ENCODE measurements at places on chromosomes 5 and 9. TPM values are rescaled to one million over a fixed set of nuclear protein-coding genes. Genes with fewer than 3 reads are reported as not detected.

- no peaks in the 10 kb centered on the region for H3K4me1 ChIP-seq
- H3K4me3 ChIP-seq: no peak overlapping the region
- no peak overlapping the region for H3K27ac ChIP-seq
These were observed 75.6 kb upstream of the SPRY4 start for GRCh38 chr5:142400415-142400814.

FGD3 gene
- total RNA-seq: 56.5 TPM

GRCh38 chr9:135139366-135139959 is 52.0 kb downstream of the OLFM1 start:
- H3K4me1 ChIP-seq: no peaks in the 10 kb centered on the region
- no peak for DNase-seq
- no peaks in the 10 kb centered on the region for H3K36me3 ChIP-seq
- no peak overlapping the region for H3K4me3 ChIP-seq
- H3K27ac ChIP-seq: no peak overlapping the region

DNA sequence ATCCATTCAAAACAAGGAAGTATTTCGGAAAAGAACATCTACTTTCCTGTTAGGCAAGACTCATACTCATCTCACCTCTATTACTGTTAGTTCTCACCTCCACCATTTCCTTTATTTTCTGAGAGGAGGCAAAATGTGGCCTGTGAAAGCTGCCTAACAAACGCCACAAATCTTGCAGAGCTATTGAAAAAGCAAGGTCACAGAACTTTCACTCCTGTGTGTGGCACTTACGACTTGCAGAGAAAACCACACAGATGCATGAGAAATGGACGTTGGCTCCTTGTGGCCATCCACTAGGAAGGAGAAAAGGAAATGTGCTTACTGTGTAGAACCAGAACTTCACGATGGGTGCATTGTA is 195.8 kb upstream of the KLF9 start:
- H3K27me3 ChIP-seq: no peaks in the 10 kb centered on the region
- no peaks in the 10 kb centered on the region for H3K4me1 ChIP-seq
- no peaks in the 10 kb centered on the region for H3K36me3 ChIP-seq
- no peak for DNase-seq

DNA sequence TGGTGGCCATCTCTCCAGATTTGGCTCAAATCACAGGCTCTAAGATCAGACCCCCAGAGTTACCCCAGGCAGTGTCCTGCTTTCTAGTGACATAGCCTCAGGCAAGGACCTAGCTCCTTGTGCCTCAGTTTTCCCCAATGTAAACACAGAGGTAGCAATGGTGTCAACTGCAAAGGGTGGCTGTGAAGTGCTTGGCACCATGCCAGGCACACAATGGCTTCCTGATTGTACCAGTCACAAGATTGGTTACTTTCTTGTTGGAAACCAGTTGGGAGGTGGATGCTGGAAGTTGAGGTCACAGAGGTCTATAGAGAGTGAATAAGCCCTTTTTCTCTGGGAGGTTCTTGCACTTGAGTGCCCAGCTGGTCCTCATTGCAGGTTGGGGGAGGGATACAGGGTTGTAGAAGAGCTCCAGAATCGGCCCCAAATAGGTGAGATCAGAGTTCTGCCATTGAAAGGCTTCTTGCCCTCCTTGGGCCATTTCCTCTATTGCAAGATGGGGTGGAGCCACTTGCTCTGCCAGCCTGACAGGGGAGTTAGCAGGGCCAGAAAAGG is 2.3 kb downstream of the STKLD1 start:
- H3K27me3 ChIP-seq: no peaks in the 10 kb centered on the region
- no peak overlapping the region for H3K27ac ChIP-seq
- no peak for DNase-seq
- H3K4me1 ChIP-seq: peaks cover 12% of the 10 kb centered on the region

- no peaks in the 10 kb centered on the region for H3K36me3 ChIP-seq
- no peaks in the 10 kb centered on the region for H3K4me1 ChIP-seq
- no peak for DNase-seq
- no peaks in the 10 kb centered on the region for H3K27me3 ChIP-seq
- H3K4me3 ChIP-seq: no peak overlapping the region
These were observed 152.0 kb downstream of the PRR16 start for GRCh38 chr5:120615967-120616645.

- H3K36me3 ChIP-seq: no peaks in the 10 kb centered on the region
- no peak overlapping the region for H3K4me3 ChIP-seq
- no peak overlapping the region for H3K27ac ChIP-seq
- H3K27me3 ChIP-seq: peaks cover 22% of the 10 kb centered on the region
- DNase-seq: no peak
These were observed 4.6 kb upstream of the PRDM12 start for GRCh38 chr9:130659699-130660248.

DNA sequence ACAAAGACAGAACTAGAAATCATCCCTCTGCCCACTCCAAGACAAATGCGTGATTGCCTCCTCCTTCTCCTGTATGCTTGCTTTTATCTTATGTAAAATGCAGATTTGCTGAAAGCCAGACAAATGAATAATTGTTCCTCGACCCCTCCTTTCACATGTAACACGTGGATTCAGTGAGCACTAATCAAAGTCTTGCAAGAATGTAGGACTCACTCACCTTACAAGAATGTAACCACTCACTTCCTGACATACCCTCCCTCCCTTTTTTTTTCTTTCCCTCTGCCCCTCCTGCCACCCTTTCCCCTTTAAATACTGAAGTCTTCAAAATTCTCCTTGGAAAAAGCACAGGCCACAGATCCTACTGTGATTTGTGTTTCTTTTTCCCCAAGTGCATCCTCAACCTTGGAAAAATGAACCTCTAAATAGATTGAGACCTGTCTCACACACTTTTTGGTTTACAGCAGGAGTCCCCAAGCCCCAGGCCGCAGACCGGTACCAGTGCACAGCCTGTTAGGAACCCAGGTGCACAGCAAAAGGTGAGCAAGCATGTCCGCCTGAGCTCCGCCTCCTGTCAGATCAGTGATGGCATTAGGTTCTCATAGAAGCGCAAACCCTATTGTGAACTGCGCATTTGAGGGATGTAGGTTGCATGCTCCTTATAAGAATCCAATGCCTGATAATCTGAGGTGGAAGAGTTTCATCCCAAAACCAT is 29.4 kb upstream of the HSD17B3 start:
- no peaks in the 10 kb centered on the region for H3K36me3 ChIP-seq
- no peaks in the 10 kb centered on the region for H3K4me1 ChIP-seq
- H3K27ac ChIP-seq: no peak overlapping the region
- no peak for DNase-seq
- H3K27me3 ChIP-seq: no peaks in the 10 kb centered on the region

DNA sequence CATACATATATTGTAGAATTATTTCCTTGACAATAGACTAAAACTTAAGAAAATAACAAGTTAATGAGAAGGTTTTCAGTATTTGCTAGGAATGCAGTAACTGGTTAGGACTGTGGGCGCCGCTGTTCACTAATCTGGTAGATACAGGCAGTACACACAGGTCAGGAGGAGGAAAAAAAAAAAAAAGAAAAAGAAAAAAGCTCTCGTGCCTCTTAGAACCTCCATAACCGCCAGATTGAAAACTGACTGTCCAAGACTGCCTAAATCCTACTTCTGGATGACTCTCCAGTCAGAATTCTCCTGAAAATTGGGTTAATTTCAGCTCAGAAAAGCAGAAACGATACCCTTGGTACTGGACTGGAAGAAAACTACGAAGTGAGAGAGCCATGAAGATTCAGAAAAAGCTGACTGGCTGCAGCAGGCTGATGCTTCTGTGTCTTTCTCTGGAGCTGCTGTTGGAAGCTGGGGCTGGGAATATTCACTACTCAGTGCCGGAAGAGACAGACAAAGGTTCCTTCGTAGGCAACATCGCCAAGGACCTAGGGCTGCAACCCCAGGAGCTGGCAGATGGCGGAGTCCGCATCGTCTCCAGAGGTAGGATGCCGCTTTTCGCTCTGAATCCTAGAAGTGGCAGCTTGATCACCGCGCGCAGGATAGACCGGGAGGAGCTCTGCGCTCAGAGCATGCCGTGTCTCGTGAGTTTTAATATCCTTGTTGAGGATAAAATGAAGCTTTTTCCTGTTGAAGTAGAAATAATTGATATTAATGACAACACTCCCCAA is at the start of gene PCDHGA1:
PCDHGA1 (plus strand) TSS at position 216 of the 782 bp plus-strand sequence.
- H3K27ac ChIP-seq: no peak within 1 kb of the TSS
- no peak within 1 kb of the TSS for H3K4me3 ChIP-seq
- no peaks in the 10 kb centered on the region for H3K36me3 ChIP-seq
- H3K4me1 ChIP-seq: peaks cover 4% of the 10 kb centered on the region
- peak; percentile 51 for DNase-seq

CDKN2B gene
- total RNA-seq: not detected

GRCh38 chr9:114061292-114061691 is 16.8 kb downstream of the AMBP start:
- no peak overlapping the region for H3K27ac ChIP-seq
- no peaks in the 10 kb centered on the region for H3K36me3 ChIP-seq
- DNase-seq: no peak
- H3K4me3 ChIP-seq: no peak overlapping the region

- no peaks in the 10 kb centered on the region for H3K4me1 ChIP-seq
- H3K4me3 ChIP-seq: no peak overlapping the region
- H3K27ac ChIP-seq: no peak overlapping the region
- H3K36me3 ChIP-seq: no peaks in the 10 kb centered on the region
- DNase-seq: peak; percentile 71
These were observed 28.4 kb upstream of the SLC12A7 start for GRCh38 chr5:1140171-1140817.

PKD2L2 gene
- not detected for total RNA-seq

GRCh38 chr5:31049461-31049860 is 144.0 kb upstream of the CDH6 start:
- H3K36me3 ChIP-seq: no peaks in the 10 kb centered on the region
- DNase-seq: no peak
- H3K4me3 ChIP-seq: no peak overlapping the region
- H3K27me3 ChIP-seq: no peaks in the 10 kb centered on the region

GRCh38 chr9:85216601-85217000 is 525.2 kb downstream of the AGTPBP1 start:
- no peak for DNase-seq
- no peak overlapping the region for H3K27ac ChIP-seq
- no peaks in the 10 kb centered on the region for H3K4me1 ChIP-seq
- no peaks in the 10 kb centered on the region for H3K36me3 ChIP-seq
- no peaks in the 10 kb centered on the region for H3K27me3 ChIP-seq

DNA sequence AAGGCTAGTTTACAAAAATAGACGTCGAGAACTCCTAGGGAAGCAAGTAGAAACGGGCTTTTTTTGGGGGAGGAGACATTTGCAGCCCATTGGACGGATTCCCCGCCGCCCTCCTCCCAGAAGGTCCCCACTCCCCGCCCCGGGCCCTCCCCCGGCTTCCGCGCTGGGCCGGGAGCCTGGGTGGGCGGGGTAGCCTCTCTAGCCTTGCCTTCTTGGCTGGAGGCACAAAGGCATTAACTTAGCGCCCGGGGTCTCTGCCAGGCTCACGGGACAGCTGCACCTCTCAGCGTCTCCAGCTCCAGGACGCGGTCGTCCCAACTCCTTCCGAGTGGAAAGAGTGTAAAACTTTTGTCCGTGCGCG is at the start of gene DMRTA1:
DMRTA1 (plus strand) TSS at position 236 of the 361 bp plus-strand sequence. CDS start 242 bp downstream, outside the sequence.
- no peak for DNase-seq
- H3K36me3 ChIP-seq: no peaks in the 10 kb centered on the region
- H3K27ac ChIP-seq: no peak within 1 kb of the TSS
- H3K4me1 ChIP-seq: no peaks in the 10 kb centered on the region

DNA sequence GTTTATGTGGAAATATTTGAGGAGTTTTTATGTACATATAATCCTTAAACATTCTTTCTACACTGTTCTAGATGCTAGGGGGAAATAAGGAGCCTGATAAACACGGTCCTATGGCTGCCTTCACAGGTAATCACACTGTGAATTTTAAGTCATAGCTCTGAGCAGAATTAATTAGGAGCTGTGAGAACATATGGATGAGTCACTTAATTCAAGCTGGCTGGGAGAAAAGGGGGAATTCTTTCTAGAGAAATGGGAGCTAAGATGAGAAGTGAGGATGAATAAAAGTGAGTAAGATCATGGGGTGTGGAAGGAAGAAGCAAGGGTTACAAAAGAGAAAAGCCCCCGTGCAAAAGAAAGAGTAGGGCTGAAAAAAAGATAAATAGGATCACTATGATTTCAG is 290.8 kb downstream of the DNAH5 start:
- H3K36me3 ChIP-seq: no peaks in the 10 kb centered on the region
- no peak overlapping the region for H3K4me3 ChIP-seq
- H3K27me3 ChIP-seq: no peaks in the 10 kb centered on the region
- DNase-seq: no peak

DNA sequence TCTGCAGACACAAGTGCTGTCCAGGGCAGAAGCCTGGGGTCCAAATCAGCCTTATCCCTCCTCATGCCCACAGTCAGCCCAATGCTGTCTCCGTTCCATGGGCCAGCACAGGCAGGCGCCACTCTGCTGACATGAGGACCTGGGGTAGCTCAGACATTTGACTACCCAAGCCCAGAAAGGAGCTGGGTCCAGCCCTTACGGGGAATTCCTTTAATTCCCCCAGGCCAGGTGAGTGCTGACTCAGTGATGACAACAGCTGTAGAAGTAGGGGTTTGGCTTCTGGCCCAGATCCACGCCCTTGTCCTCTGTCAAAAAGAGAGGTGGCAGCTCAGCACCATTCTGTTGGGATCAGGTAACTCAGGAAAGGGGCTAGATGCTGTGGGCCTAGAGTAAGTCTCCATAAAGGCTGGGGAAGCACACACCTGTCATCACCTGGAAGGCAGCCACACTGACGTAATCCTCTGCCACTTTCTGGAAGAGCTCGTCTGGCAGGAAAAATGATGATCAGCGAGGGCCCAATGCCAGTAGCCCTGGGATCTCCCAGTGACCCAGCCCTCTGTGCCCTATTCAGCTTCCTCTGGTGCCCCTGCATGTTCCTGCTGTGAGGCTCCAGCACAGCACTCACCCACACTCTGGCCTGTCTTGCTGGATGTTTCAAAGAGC is 1.9 kb downstream of the RAB24 start:
- H3K27me3 ChIP-seq: no peaks in the 10 kb centered on the region
- H3K27ac ChIP-seq: no peak overlapping the region
- no peak overlapping the region for H3K4me3 ChIP-seq

RHOBTB3 gene
- 0.48 TPM for total RNA-seq

SGCD gene
- total RNA-seq: 0.11 TPM

TUSC1 gene
- total RNA-seq: not detected

DNA sequence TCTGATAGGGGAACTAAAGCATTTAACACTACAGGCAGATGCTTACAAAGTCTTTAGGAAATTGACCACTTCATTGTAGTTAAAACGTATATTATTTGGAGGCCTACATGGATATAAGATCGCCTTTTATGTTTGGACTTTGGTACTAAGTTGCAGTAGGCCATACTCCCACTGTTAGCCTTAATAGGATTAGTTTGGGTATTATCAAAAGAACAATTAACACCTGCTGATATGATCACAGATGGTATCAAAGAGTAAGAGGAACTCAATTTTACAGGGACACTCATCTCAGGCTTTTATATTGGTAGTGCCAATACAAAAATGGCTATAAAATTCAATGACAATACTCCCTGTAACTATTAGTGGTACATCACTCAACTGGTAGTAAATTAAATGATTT is 1183.0 kb downstream of the MAT2B start:
- no peaks in the 10 kb centered on the region for H3K27me3 ChIP-seq
- no peak overlapping the region for H3K4me3 ChIP-seq
- no peak overlapping the region for H3K27ac ChIP-seq
- no peak for DNase-seq

All from CD8-positive, alpha-beta memory T cell (primary cell).